Endothelial cell of umbilical vein (primary cell): ENCODE measurements at places on chromosomes 3 and 15. TPM values are rescaled to one million over a fixed set of nuclear protein-coding genes. Genes with fewer than 3 reads are reported as not detected.

Gene PP2D1
- total RNA-seq, result not detected in 2 replicates

Gene SCN11A
- total RNA-seq, result 0.07 TPM in 1 of 2 replicates, not detected in the other

Gene ADAMTSL3
- not detected in 2 replicates for total RNA-seq

Gene SPESP1
- total RNA-seq, result 1.5 and 3.0 TPM in 2 replicates

Gene ITIH1
- not detected in 2 replicates for total RNA-seq

Gene IQSEC1
- total RNA-seq, result 15.5 and 18.0 TPM in 2 replicates

Gene MESP2
- total RNA-seq, result 0.42 TPM in 1 of 2 replicates, not detected in the other

Gene PCLAF
- total RNA-seq, result 54.7 and 65.7 TPM in 2 replicates

Gene PDIA5
- total RNA-seq, result 85.2 and 85.6 TPM in 2 replicates

Gene FHIT
- 2.2 and 3.1 TPM in 2 replicates for total RNA-seq

Gene MKRN2OS
- total RNA-seq, result not detected in 2 replicates

Gene SNX22
- 0.14 and 0.73 TPM in 2 replicates for total RNA-seq
